ENCODE measurements at places on chromosomes 6 and 20. TPM values are rescaled to one million over a fixed set of nuclear protein-coding genes. Genes with fewer than 3 reads are reported as not detected.

DNA sequence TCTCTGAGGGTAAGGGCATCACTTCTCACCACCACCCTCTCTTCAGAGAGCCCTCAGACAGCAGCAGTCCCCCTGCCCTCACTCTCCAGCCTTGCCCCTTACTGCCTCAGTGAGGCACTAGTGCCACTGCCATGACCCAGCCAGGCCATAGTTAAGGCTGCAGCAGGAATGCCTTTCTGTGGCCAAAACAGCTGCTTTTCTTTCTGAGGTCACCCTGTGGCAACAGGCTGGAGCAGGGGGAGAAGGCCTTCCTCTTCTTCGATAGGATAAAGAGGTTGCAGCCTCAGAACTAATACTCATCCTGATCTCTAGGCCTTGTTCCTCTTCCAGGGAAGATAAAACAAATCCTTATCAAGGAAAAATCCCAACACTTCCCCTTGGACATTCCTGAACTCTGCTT, 56.8 kb upstream of the ECI2 start:
- no peaks in the 10 kb centered on the region for H3K27me3 ChIP-seq
- no peaks in the 10 kb centered on the region for H3K4me1 ChIP-seq
- no peak overlapping the region for H3K4me3 ChIP-seq
- no peaks in the 10 kb centered on the region for H3K36me3 ChIP-seq

- H3K4me3 ChIP-seq: no peak overlapping the region
- no peaks in the 10 kb centered on the region for H3K27me3 ChIP-seq
- no peak for DNase-seq
- peaks cover 5% of the 10 kb centered on the region for H3K4me1 ChIP-seq
- no peak overlapping the region for H3K27ac ChIP-seq
These were observed 42.5 kb upstream of the CD93 start for GRCh38 chr20:23128461-23129125.

DNA sequence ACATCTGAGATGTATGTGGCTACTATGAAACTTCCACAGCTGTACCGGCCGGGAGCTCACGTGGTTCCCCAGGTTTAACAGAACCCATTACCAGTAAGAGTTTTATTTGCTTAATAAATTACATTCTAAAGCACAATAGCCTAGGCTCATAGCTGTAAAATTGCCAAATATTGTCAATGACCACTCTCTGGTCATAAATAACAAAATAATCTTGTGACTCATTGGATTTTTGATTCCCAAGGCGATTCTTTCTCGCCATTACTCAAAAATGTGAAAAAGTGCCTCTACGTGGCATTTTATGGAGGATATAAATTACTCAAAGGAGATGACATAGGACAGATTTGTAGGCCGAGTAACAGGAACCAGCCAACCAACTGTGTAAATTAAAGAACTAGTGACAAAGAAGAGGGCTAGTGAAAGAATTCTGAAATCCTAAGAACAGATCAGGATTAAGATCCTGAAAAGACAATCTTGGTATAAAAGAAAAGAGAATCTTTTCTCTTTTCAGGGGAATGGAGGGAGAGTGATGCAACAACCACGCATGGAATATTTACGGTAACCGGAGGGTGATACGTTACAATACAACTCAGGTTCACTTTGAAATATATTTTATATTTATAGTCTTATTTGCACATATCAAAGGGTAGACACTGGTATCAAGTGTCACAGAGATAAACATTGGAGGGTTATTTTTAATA, 199.7 kb downstream of the FOXC1 start:
- H3K4me3 ChIP-seq: no peak overlapping the region
- no peaks in the 10 kb centered on the region for H3K36me3 ChIP-seq
- no peak for DNase-seq
- H3K4me1 ChIP-seq: peaks cover 5% of the 10 kb centered on the region

DNA sequence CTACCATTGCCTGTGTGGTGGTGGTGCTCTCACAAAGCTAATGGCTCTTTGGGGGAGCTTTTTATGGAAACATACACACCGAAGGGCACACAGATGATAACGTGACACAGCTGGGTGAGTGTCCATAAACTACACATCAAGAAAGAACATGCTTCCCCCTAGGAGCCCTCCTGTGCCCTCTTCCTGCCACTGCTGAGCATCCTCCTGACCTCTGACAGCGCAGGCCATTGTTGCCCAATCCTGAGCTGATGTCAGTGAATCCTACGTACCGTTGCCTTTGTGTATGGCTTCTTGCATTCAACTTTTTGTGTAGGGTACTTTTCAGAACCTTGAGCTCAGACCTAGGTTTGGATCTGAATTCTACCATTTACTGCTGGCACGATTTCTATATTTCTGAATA, 65.8 kb upstream of the SLC22A1 start:
- H3K36me3 ChIP-seq: peaks cover 78% of the 10 kb centered on the region
- H3K27me3 ChIP-seq: no peaks in the 10 kb centered on the region
- no peak overlapping the region for H3K27ac ChIP-seq
- peaks cover 15% of the 10 kb centered on the region for H3K4me1 ChIP-seq

- no peaks in the 10 kb centered on the region for H3K27me3 ChIP-seq
- H3K4me1 ChIP-seq: peaks cover 28% of the 10 kb centered on the region
- no peak for DNase-seq
- H3K36me3 ChIP-seq: peaks cover 39% of the 10 kb centered on the region
These were observed 445.0 kb downstream of the UTRN start for GRCh38 chr6:144730088-144730645.

- H3K27ac ChIP-seq: no peak overlapping the region
- DNase-seq: no peak
- H3K4me1 ChIP-seq: no peaks in the 10 kb centered on the region
- H3K4me3 ChIP-seq: no peak overlapping the region
These were observed 184.4 kb downstream of the PTPRK start for GRCh38 chr6:128335963-128336362.

DNA sequence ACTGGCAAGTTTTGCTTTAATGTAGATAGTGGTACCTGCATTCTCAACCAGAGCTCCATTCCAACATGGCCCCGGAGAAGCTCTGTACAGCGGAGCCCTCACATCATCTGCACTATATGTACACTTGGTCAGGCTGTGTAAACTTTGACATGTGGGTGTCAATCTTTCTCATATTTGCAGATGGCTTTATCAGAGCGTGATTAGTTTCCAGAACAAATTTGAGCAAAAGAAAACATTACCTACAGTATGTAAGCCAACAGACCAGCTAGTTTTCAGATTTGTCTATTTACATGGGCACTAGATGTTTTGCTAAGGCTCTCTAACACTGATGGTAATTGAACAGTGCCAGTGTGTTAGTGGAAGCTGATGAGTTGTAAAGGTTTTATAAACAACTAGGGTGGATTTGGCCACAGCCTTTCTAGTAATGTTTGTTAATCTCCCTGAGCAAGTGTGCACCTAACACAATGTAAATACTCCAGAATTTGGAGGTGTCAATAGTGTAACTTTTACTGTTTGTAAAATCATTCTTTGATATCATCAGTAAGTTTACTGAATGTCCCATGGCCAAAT, 131.8 kb downstream of the FOXA2 start:
- no peak overlapping the region for H3K4me3 ChIP-seq
- H3K4me1 ChIP-seq: no peaks in the 10 kb centered on the region
- H3K27ac ChIP-seq: no peak overlapping the region
- no peaks in the 10 kb centered on the region for H3K36me3 ChIP-seq

DNA sequence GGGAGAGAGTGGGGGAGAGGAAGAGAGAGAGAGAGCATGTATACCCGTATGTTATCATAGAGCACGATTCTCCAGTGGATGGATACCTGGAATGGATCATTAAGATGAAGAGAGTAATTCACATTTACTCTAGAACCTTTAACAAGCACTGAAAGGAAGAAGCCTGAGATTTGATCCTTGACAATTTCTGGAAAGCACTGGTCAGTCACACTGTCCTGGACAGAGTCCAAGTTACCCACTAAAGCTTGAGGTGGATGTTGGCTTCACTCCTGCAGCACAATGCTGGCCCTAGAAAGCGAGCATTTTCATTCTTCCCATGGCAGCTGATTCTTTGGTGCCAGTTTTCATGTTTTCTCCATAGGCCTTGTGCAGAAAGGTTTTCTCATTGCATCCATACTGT, 25.6 kb downstream of the NFYA start:
- no peak overlapping the region for H3K27ac ChIP-seq
- peaks cover 72% of the 10 kb centered on the region for H3K36me3 ChIP-seq
- no peak overlapping the region for H3K4me3 ChIP-seq
- H3K4me1 ChIP-seq: peaks cover 14% of the 10 kb centered on the region
- H3K27me3 ChIP-seq: no peaks in the 10 kb centered on the region

The SEL1L2 gene
- total RNA-seq: not detected

The PRPH2 gene
- not detected for total RNA-seq

DNA sequence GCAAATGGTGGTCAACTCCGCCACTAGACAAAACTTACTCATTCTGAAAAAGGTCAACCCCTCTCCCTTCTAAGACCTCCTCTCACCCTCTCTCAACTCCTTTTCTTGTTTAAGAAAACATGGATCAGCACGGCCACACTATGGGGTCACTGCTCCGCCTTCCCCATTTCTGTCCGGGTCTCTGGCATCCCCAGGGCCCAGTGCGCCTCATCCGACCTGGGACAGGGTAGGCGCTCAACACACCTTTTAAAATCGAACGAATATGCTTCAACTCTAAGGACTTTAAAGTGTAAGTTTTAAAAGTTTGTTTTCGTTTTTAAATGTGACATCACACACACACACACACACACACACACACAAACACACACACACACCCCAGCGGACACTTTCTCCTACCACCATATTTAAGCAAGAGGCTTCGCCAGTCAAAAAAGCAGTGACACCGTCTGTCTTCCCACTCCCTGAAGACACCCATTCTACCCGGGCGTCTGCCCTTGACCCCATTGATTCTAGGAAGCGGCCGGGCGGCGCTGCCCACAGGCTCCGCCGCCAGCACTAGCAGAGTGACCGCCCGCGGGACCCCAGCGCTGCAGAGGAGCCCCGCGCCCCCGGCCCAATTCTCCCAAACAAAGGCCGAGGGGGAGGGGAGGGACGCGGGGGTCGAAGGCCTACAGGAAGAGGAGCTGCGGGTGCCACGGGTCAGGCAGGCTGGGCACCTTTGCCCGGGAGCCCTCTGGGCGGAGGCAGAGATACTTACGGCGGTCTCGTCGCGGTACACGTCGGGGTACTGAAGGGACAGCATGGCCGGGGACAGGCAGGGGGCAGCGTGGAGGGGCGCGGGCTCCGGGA, 568 bp downstream of the PREP start:
- peaks cover 12% of the 10 kb centered on the region for H3K36me3 ChIP-seq
- peak overlapping the region; percentile 78 for H3K27ac ChIP-seq
- peaks cover 7% of the 10 kb centered on the region for H3K27me3 ChIP-seq
- H3K4me3 ChIP-seq: peak overlapping the region; percentile 96
- peaks cover 51% of the 10 kb centered on the region for H3K4me1 ChIP-seq

The TRAPPC3L gene
- not detected for total RNA-seq

The TPD52L1 gene
- not detected for total RNA-seq

DNA sequence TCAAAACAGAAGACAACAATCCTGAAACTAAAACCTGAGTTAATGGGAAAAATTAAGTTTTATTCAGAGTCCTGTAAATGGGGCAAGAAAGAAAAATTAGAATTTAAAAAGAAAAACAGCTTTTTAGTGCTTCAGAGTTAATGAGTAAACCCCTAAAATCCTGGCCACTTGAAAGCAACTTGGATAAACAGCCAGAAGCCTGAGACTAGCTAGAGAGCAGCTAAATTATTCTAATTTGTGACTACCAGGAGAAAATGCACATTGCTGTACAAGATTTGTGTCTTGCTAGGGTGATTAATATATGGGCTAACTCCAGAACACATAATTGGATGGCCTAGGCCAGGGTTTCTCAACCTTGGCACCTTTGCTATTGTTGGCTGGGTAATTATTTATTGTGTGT, 62.4 kb upstream of the ARG1 start:
- no peak overlapping the region for H3K4me3 ChIP-seq
- DNase-seq: no peak
- no peaks in the 10 kb centered on the region for H3K4me1 ChIP-seq
- H3K36me3 ChIP-seq: no peaks in the 10 kb centered on the region
- H3K27me3 ChIP-seq: no peaks in the 10 kb centered on the region

- peaks cover 6% of the 10 kb centered on the region for H3K27me3 ChIP-seq
- no peak overlapping the region for H3K27ac ChIP-seq
- no peak for DNase-seq
These were observed 22.0 kb downstream of the ERGIC3 start for GRCh38 chr20:35563834-35564233.

- DNase-seq: no peak
- no peaks in the 10 kb centered on the region for H3K36me3 ChIP-seq
- peaks cover 8% of the 10 kb centered on the region for H3K4me1 ChIP-seq
- H3K27ac ChIP-seq: no peak overlapping the region
- peaks cover 4% of the 10 kb centered on the region for H3K27me3 ChIP-seq
- H3K4me3 ChIP-seq: no peak overlapping the region
These were observed 30.1 kb downstream of the RAMACL start for GRCh38 chr6:166556336-166556735.

DNA sequence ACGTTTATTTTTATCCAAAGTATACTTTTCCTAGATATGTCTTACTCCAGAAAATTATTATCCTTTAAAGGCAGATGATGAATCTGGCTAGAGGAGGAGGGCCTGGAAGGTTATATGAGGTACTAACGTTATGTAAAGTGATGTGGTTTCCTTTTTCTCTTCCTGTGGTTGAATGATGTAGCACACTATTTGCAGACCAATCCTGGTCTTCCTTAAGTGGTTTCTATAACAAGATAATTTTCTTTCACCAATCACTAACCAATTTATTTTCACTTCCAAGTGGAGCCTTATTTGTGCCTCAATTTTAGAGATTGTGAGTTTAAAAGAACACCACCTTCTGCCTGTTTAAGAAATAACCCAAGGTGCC, 154.6 kb upstream of the SOX4 start:
- no peak for DNase-seq
- peaks cover 16% of the 10 kb centered on the region for H3K27me3 ChIP-seq
- no peaks in the 10 kb centered on the region for H3K36me3 ChIP-seq
- H3K4me1 ChIP-seq: peaks cover 22% of the 10 kb centered on the region
- H3K4me3 ChIP-seq: no peak overlapping the region
- no peak overlapping the region for H3K27ac ChIP-seq

The DPPA5 gene
- not detected for total RNA-seq

DNA sequence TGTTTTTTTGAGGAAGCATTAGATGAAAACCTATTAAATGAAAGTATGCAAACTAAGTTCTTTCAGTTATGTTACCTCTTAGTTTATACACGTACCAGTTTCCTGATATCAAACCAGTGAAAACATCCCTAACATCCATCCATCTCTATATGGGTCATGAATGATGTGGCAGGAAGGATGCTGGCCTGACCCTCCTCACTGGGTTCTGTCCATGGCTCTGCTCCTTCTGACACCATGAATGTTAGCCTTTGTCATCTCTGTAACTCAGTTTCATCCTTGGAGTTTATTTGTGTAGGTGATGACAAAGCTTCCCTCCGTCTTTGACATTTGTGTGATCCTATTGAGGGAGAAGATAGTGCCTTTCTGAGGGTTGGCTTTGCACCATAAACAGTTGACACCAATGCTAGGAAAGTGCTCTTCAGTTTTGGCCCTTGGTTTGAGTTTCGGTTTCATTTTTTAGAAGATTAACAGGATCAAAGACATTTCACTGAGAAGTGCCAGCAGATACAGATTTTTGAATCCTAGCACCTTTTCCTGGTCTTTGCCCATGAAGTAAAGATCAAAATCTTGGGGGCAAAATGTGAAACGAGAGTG, 72.0 kb upstream of the SCGN start:
- no peaks in the 10 kb centered on the region for H3K27me3 ChIP-seq
- H3K4me1 ChIP-seq: peaks cover 20% of the 10 kb centered on the region
- peak overlapping the region; percentile 45 for H3K27ac ChIP-seq
- H3K36me3 ChIP-seq: no peaks in the 10 kb centered on the region

The MOCS1 gene
- 1.6 TPM for total RNA-seq
